ENCODE measurements at places on chromosomes 11 and 22. TPM values are rescaled to one million over a fixed set of nuclear protein-coding genes. Genes with fewer than 3 reads are reported as not detected.

TUBA8 gene
- total RNA-seq, result 1.8 TPM

PRG2 gene
- total RNA-seq, result not detected

TMPRSS5 gene
- 1.6 TPM for total RNA-seq

- no peak overlapping the region for H3K4me3 ChIP-seq
- H3K4me1 ChIP-seq, result peaks cover 28% of the 10 kb centered on the region
- H3K36me3 ChIP-seq, result no peaks in the 10 kb centered on the region
- no peaks in the 10 kb centered on the region for H3K27me3 ChIP-seq
- H3K27ac ChIP-seq, result no peak overlapping the region
Measured at GRCh38 chr22:27534720-27535125, 266.8 kb downstream of the MN1 start.

- DNase-seq, result no peak
- H3K4me3 ChIP-seq, result peak overlapping the region; percentile 77
- H3K4me1 ChIP-seq, result peaks cover 9% of the 10 kb centered on the region
- no peaks in the 10 kb centered on the region for H3K36me3 ChIP-seq
- H3K27me3 ChIP-seq, result peaks cover 35% of the 10 kb centered on the region
- peak overlapping the region; percentile 66 for H3K27ac ChIP-seq
Measured at GRCh38 chr22:36977401-36977861, 41.8 kb downstream of the TST start.

GRCh38 chr22:41237707-41238569, 2.8 kb downstream of the CHADL start:
- peaks cover 4% of the 10 kb centered on the region for H3K4me1 ChIP-seq
- DNase-seq, result no peak
- no peaks in the 10 kb centered on the region for H3K27me3 ChIP-seq
- H3K4me3 ChIP-seq, result no peak overlapping the region

Measured in osteocyte (in vitro differentiated cells).